ENCODE measurements at places on chromosomes 4 and X. TPM values are rescaled to one million over a fixed set of nuclear protein-coding genes. Genes with fewer than 3 reads are reported as not detected.
A peak's percentile ranks its signal among the peaks of the same experiment; 100 is the strongest.

BCORL1 gene
- total RNA-seq, result 22.3 TPM

DNA sequence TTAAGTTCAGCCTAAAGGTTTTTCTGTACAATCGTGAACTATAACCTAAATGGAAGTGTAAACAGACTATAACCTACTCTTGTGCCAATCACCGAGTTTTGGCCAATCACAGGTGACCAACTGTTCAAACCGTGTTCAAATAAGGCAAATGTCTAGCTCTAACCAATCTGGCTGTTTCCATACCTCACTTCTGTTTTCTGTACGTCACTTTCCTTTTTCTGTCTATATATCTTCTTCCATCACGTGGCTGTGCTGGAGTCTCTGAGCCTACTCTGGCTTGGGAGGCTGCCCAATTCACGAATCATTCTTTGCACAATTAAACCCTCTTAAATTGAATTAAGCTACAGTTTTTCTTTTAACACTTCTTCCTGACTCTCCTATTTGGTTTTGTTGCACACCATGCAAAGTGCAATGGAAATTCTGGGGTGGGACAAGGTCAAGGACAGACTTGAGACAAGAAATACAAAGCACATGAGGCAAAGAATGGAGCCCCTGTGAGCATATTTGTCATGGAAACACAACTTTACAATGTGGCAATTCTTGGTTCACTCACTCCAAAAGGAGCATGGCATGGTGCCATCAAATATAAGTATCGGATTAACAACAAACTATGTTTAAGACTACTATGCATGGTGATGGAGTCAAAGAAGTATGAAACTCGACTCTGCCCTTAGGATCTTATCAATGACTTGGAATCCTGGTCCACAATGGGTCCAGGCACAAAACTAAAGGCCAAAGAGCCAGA, 115.7 kb upstream of the FAM9B start:
- H3K36me3 ChIP-seq, result no peaks in the 10 kb centered on the region
- H3K27me3 ChIP-seq, result no peaks in the 10 kb centered on the region
- peaks cover 17% of the 10 kb centered on the region for H3K4me1 ChIP-seq
- H3K27ac ChIP-seq, result peak overlapping the region; percentile 64
- H3K4me3 ChIP-seq, result no peak overlapping the region

DDX60 gene
- total RNA-seq, result 59.5 TPM

GRCh38 chrX:106208154-106208553, 40.0 kb downstream of the PWWP3B start:
- no peaks in the 10 kb centered on the region for H3K36me3 ChIP-seq
- H3K4me3 ChIP-seq, result no peak overlapping the region
- DNase-seq, result no peak
- no peak overlapping the region for H3K27ac ChIP-seq

GRCh38 chrX:117860517-117860916, 256.1 kb downstream of the KLHL13 start:
- H3K27me3 ChIP-seq, result no peaks in the 10 kb centered on the region
- no peaks in the 10 kb centered on the region for H3K4me1 ChIP-seq
- H3K4me3 ChIP-seq, result no peak overlapping the region
- no peak overlapping the region for H3K27ac ChIP-seq
- DNase-seq, result no peak

- H3K4me3 ChIP-seq, result no peak overlapping the region
- H3K36me3 ChIP-seq, result no peaks in the 10 kb centered on the region
- peaks cover 28% of the 10 kb centered on the region for H3K4me1 ChIP-seq
- H3K27ac ChIP-seq, result peak overlapping the region; percentile 95
- DNase-seq, result no peak
These were observed 91.2 kb downstream of the LRP2BP start for GRCh38 chr4:185304541-185304940.

VAMP7 gene
- total RNA-seq, result 48.9 TPM

GLRA3 gene
- total RNA-seq, result not detected

DNA sequence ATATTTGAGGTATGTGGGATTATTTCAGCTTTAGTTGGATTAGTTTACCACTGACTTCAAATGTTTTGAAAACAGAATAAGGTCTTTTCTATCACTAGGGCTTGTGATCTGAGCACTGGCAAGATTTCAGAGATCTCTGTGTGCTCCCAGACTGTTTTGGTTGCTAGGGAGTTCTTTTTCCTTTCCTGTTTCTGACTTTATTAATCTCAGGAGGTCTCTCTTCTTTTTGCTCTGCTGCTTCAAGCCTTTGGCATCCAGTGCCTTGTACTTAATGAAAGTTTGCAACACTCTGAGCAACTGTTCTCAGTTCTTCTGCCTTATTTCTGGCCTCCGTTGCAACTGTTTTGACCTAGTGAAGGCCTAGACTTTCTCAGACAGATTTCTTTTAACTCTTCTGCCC, 32.1 kb upstream of the PAQR3 start:
- no peak overlapping the region for H3K27ac ChIP-seq
- no peaks in the 10 kb centered on the region for H3K27me3 ChIP-seq
- H3K36me3 ChIP-seq, result no peaks in the 10 kb centered on the region
- no peaks in the 10 kb centered on the region for H3K4me1 ChIP-seq
- DNase-seq, result no peak

FRMD7 gene
- not detected for total RNA-seq

DNA sequence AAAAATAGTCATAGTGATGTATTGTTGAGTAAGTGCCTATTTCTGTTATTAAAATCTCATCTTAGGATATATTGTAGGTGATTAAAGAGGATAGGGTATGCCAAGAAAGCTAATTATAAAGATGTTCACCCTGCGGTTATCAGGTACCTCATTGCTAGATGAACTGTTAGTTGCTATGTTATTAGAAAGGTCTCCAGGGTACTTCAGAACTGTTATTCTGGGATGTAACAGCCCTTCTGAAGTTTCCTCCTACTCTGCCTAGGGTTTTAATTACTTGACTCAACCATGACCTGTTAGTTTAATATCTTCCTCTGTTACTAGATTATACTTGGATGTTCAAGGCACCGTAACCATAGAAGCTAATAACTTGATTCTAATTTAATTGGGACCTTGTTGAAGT, 15.4 kb downstream of the TMPRSS11E start:
- no peak for DNase-seq
- H3K4me1 ChIP-seq, result peaks cover 26% of the 10 kb centered on the region
- no peak overlapping the region for H3K4me3 ChIP-seq
- H3K36me3 ChIP-seq, result no peaks in the 10 kb centered on the region

GRCh38 chrX:134806707-134807038, 148.4 kb upstream of the PLAC1 start:
- H3K36me3 ChIP-seq, result no peaks in the 10 kb centered on the region
- no peak for DNase-seq
- H3K4me3 ChIP-seq, result peak overlapping the region; percentile 81
- peaks cover 8% of the 10 kb centered on the region for H3K4me1 ChIP-seq

DOK7 gene
- not detected for total RNA-seq

OTC gene
- not detected for total RNA-seq

DNA sequence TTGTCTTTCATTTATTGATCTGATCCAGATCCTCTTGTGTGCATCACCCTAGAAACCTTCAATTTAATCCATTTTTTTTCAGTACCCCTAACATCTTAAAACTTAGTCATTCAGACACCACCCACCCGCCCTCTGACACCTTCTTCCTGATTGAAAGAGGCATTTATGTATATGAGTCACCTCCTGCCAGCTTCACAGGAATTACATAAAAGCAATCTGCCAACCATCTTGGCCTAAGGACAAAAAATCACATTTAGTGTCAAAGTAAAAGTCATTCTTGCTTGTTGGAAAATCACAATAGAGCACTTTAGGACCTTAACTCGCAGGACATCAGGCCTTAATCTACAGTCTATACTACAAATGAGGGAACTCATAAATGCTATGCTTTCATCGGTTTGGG, 52.1 kb downstream of the NDST3 start:
- H3K4me3 ChIP-seq, result no peak overlapping the region
- H3K27me3 ChIP-seq, result no peaks in the 10 kb centered on the region
- no peak overlapping the region for H3K27ac ChIP-seq
- no peaks in the 10 kb centered on the region for H3K36me3 ChIP-seq
- H3K4me1 ChIP-seq, result no peaks in the 10 kb centered on the region
- peak; percentile 21 for DNase-seq

UGT2B11 gene
- not detected for total RNA-seq

DNA sequence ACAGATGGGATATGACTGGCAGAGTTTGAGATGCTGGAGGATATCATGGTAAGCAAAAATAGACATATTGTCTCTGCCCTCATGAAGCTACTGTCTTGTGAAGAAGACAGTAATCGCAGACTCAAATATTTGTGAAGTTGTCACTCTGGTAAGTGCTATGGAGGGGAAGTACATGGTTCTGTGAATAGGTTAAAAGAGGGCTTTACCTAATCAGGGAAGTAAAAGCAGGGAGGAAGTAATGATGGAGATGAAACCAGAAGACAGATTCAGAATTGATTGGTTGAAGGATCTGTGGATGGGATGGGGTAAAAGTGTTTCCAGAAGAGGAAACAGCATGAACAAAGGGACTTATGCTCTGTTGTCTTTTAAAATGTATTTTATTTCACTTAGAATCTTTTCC, 19.3 kb upstream of the MAGED1 start:
- no peak overlapping the region for H3K27ac ChIP-seq
- no peak overlapping the region for H3K4me3 ChIP-seq
- H3K36me3 ChIP-seq, result no peaks in the 10 kb centered on the region
- H3K27me3 ChIP-seq, result no peaks in the 10 kb centered on the region
- no peaks in the 10 kb centered on the region for H3K4me1 ChIP-seq
- no peak for DNase-seq

NEUROG2 gene
- total RNA-seq, result not detected

SPANXA2 gene
- not detected for total RNA-seq

MAGEA1 gene
- total RNA-seq, result not detected

DNA sequence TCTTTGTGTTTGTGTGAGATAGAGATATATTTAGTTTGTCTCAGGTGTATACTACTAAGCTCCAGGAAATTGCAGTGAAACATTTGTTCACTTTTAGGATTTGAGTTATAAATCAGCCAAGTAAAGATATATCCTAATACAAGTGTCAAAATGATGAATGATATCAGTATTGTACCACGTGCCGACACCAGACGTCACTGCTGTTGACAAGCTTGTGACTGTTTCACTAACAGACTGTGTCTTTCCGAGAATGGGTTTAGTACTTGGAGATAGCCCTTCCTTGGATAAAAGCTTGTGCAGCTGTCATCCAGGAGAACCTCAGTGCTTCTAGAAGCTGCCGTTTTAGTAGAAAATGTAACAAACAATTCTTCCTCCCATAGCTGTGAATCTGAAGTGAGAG, 343.3 kb downstream of the FBXO8 start:
- H3K4me1 ChIP-seq, result no peaks in the 10 kb centered on the region
- no peak for DNase-seq
- no peaks in the 10 kb centered on the region for H3K36me3 ChIP-seq
- H3K4me3 ChIP-seq, result no peak overlapping the region

- no peaks in the 10 kb centered on the region for H3K36me3 ChIP-seq
- no peak overlapping the region for H3K4me3 ChIP-seq
- no peaks in the 10 kb centered on the region for H3K27me3 ChIP-seq
- no peaks in the 10 kb centered on the region for H3K4me1 ChIP-seq
These were observed 226.7 kb upstream of the PRKX start for GRCh38 chrX:3940000-3940610.

- no peaks in the 10 kb centered on the region for H3K36me3 ChIP-seq
- peak; percentile 53 for DNase-seq
- H3K27me3 ChIP-seq, result peaks cover 4% of the 10 kb centered on the region
- H3K27ac ChIP-seq, result no peak overlapping the region
These were observed 128.5 kb downstream of the PRSS12 start for GRCh38 chr4:118224243-118224829.

MAGEB10 gene
- not detected for total RNA-seq

- no peaks in the 10 kb centered on the region for H3K27me3 ChIP-seq
- no peak overlapping the region for H3K4me3 ChIP-seq
- peaks cover 3% of the 10 kb centered on the region for H3K36me3 ChIP-seq
- no peak overlapping the region for H3K27ac ChIP-seq
These were observed 33.1 kb downstream of the TET2 start for GRCh38 chr4:105179539-105180401.

DNA sequence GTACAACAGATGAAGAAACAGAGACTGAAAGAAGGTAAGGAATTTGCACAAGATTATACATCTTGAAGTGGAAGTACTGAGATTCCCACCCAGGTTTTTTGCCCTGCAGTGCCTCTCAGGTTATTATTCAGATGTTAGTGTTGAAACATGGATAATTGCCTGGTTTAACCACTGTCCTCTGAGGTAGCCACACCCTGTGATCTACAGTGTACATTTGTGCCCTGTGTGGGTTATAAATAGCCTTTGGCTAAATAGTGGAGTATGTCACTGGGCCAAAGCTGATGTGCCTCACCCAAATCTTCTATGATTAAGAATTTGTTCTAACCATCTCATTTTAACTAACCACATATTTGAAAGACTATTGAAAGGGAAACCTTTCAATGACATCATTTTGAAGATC, 5.4 kb upstream of the ASB5 start:
- H3K4me3 ChIP-seq, result no peak overlapping the region
- peaks cover 18% of the 10 kb centered on the region for H3K4me1 ChIP-seq
- DNase-seq, result peak; percentile 63

DNA sequence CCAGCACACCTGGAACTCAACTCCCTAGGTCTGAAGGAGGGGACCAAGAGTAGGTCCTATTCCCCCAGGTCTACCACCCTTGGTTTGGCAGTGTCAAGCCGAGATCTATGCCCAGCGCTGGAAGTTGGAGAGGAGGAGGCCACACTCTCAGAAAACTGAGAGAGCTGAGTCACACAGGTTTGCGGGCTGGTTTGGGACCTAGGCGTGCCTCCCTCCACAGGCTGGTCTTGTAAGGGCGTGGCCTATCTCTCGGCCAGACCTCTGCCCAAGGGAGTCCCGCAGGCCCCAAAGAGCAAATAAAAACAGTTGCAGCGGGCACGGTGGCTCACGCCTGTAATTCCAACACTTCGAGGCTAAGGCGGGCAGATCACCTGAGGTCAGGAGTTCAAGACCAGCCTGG, 52.9 kb upstream of the INTU start:
- no peak overlapping the region for H3K4me3 ChIP-seq
- H3K27me3 ChIP-seq, result no peaks in the 10 kb centered on the region
- no peak for DNase-seq

DYNLT3 gene
- total RNA-seq, result 36.5 TPM

CCNA2 gene
- total RNA-seq, result 6.2 TPM

- no peak overlapping the region for H3K27ac ChIP-seq
- no peaks in the 10 kb centered on the region for H3K27me3 ChIP-seq
- H3K4me3 ChIP-seq, result no peak overlapping the region
- H3K4me1 ChIP-seq, result no peaks in the 10 kb centered on the region
These were observed 387.7 kb downstream of the FAT4 start for GRCh38 chr4:125702406-125702805.

- no peak overlapping the region for H3K27ac ChIP-seq
- H3K36me3 ChIP-seq, result no peaks in the 10 kb centered on the region
- peaks cover 12% of the 10 kb centered on the region for H3K4me1 ChIP-seq
- H3K27me3 ChIP-seq, result no peaks in the 10 kb centered on the region
- no peak for DNase-seq
These were observed 63.7 kb upstream of the PLAC1 start for GRCh38 chrX:134721766-134722532.
